Epithelial cell of proximal tubule (primary cell): ENCODE measurements at places on chromosomes 12 and 14.

- peak; percentile 35 for DNase-seq
Observed at GRCh38 chr12:123671876-123672275, 963 bp downstream of the TCTN2 start.

DNA sequence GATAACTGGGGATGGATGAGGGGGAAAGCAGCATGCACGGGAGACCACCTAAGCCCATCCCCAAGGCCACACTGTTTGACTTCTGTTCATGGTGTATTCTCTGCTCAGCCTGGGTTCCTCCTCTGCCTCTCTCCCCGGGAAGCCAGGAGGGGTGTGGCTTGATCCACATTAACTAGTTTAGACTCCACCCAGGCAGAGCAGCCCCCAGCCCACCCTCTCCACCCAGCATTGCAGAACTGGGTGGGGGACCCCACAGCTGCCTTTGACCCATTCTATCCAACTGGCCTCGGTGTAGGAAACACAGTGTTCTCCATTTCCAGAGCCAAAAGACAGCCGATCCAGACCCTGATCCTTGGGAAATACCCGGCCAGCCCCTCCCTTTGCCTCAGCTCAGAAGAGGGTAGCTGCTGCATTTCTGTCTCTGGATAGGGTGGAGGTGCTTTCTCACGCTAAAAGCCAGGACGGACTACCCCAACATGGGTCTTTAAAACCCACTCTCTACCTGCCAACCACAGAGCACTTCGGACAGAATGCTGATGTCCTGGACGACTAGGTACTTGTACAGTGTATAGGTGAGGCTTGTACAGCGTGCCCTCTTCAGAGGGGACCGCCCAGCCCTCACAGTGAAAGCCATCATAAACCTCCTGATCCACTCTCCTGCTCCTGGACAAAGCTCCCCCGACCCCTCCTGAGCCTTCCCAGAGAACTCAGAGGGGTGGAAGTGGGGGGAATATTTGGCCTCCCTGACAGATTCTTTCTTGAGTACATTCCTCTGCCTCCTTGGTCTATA is 9.4 kb downstream of the SPRYD3 start:
- DNase-seq, result no peak

DNA sequence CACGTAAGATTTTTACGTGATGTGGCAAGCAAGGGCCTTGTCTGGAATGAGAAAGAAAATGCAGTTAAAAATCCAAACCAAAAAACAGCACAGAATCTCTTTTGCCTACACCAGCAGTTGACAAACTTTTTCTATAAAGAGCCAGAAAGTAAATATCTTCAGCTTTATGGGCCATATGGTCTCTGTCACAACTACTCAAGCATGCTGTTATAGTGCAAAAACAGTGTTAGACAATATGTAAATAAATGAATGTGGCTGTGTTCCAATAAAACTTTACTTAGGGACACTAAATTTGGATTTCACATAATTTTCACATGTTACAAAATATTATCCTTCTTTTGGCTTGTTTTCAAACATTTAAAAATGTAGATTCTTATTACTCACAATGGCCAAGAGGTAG is 6.2 kb upstream of the ELK3 start:
- no peak for DNase-seq

DNA sequence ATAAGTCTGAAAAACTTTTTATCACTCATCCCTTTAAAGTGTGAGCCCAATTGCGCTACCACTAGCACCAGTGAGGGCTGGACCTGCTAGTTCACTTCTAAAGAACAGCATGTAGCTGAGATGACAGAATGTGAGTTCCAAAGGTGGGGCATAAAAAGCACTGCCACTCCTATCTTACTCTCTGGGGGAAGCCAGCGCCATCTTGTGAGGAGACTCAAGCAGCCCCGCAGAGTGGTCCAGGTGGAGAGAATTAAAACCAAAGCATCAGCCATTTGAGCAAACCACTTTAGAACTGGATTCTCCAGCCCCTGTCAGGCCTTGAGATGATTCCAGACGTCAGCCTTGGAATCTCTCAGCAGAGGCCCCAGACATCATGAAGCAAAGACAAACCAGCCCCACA is 39.9 kb downstream of the TMEM132D start:
- DNase-seq, result no peak

DNA sequence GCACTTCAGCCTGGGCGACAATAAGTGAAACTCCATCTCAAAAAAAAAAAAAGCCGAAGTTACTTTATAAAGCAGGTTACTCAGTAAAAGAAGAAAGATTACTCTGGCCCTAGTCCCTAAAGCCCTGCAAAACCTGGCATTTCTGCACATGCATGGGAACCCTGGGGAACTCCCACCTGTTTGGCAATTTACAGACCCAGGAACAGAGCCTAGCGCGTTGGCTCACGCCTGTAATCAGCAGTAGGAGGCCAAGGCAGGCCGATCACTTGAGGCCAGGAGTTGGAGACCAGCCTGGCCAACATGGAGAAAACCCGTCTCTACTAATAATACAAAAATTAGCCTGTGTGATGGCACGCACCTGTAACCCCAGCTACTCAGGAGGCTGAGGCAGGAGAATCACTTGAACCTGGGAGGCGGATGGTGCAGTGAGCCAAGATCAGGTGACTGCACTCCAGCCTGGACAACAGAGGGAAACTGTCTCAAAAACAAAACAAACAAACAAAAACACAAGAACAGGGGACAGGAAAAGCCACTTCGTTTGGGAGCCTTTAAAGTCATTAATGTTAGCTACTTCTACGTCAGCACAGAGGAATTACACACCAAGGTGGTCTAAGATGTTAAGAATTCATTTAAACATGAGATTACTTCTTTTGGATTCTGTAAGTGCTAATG is 34.1 kb upstream of the SPTSSA start:
- DNase-seq, result no peak

DNA sequence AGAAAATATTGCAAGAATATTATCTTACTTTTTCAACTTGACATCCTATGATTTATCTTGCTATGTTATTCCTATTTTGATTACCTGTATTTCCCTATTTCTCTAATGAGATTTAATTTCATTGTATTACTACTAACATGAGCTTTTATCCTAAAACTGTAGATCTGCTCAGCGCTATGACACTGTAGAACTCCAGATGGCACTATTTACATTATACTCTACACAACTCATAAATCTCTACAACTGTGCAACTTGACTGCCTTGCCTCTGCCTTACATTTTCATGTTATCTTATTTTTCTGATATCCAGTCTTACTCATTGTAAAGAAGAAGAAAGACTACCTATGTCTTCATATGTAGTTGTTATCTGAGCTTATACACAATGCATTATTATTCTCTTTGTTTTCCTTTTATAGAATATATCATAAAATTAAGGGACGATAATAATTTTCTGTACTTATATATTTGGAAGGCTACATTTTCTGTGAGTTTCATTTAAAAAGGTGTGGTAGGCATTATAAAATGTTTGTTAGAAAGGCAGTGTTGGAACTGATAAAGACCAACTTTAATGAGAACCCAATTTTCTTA is 24.1 kb downstream of the NUP37 start:
- no peak for DNase-seq

- no peak for DNase-seq
Observed at GRCh38 chr12:93461503-93461902, 5.8 kb upstream of the MRPL42 start.

- DNase-seq, result no peak
Observed at GRCh38 chr12:52837781-52838608, 3.9 kb upstream of the KRT79 start.

- DNase-seq, result no peak
Observed at GRCh38 chr14:66758031-66758613, 250.2 kb downstream of the GPHN start.

GRCh38 chr12:42473130-42473529 is 116.4 kb downstream of the PRICKLE1 start:
- DNase-seq, result peak; percentile 65

GRCh38 chr12:6201213-6201608 is 1.0 kb downstream of the CD9 start:
- no peak for DNase-seq

DNA sequence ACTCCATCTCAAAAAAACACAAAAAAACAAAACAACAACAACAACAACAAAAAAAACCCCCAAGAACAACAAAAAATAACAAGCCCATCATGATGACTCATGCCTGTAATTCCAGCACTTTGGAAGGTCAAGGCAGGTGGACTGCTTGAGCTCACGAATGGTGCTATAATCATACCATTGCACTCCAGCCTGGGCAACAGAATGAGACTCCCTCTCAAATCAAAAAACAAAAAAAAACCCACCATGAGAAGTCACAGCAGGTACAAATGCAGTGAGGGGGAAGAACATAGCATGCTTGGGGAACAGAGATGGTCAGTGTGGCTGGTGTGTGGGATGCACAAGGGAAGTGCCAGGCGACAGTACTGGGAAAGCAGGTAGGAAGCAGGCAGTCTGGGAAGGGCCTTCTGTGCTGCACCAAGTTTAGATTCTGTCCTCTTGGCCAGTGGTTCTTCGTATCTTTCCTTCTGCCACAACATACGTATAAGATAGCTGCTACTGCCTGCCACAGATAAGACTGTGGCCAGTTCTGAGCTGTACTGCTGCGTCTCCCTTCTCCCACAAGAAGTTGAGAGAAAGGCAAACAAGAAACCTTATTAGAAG is 28.0 kb downstream of the ATG14 start:
- no peak for DNase-seq

DNA sequence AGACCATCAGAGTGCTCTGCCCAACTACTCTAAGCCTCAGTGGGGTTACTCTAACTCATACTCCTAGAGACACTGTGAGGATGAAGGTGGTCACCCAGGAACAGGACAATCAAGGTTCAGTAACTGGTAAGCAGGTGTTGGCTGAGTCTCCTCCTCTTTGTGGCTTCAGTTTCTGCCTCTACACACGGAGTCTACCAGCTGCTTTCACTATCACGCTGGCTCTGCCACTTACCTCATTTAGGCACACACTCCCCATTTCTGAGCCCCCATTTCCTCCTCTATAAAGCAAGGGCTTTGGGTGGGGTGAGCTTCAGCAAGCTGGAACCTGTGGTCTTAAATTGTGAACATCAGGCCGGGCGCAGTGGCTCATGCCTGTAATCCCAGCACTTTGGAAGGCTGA is 7.3 kb upstream of the TCHP start:
- DNase-seq, result no peak

DNA sequence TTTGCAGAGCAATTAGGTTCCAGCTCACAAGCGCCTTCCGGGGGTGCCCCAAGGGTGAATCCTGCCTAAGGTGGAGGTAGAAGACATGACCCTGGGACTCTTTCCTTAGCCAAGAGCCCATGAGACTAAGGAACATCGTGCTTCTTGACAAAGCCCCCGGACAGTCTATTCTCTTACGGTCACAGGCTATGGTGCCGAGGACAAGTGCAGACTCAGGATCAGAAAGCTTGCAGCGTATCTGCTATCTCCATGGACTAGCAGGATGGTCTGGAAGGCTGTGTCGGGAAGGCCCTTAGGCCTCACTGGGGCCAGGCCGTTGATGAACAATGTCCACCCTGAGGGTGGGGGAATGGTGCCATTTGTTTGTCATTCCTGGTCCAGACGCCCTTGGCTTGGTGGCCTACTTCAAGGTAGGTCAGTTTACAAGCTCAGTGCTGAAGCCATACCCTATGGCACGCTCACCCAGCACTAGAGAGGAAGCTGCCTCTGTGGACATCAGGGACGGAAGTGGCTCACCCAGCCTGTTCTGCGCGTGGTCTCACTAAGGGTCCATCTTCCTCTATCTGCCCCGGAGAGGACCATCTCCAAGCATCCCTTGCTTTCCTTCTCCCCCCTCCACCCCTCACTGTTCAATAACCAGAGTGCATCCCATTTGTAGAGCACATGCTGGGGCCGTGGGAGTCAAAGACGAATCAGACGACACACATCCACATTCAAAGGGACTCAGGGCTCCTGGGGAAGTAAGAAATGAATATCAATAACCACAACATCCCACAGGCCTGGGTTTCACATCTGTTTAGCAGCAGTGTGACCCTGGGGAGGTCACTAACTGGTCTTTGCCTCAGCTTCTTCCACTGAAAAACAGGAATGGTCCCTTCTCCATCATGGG is 45.0 kb upstream of the IQSEC3 start:
- DNase-seq, result no peak

- no peak for DNase-seq
Observed at GRCh38 chr14:92199763-92200162, 78.0 kb downstream of the CPSF2 start.

GRCh38 chr14:76754586-76754985 is 6.7 kb upstream of the VASH1 start:
- no peak for DNase-seq

DNA sequence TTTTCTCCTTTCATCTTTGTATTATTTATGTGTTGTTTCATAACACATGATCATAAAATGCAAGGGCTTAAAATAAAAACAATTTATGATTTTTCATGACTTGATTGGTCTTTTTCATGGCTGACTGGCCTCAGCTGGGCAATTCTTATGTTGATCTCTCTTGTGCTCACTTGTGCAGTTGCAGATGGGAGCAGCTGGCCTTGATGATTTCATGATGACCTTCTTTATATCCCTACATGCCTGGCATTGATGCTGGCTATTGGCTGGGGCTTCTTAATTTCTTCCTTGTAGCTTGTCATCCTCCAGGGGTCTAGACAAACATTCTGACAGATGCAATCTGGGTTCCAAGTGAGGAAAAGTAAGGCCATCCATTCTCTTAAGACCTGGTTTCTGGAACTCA is 1832.8 kb upstream of the FLRT2 start:
- DNase-seq, result no peak

- DNase-seq, result no peak
Observed at GRCh38 chr14:26538176-26538575, 59.7 kb downstream of the NOVA1 start.

DNA sequence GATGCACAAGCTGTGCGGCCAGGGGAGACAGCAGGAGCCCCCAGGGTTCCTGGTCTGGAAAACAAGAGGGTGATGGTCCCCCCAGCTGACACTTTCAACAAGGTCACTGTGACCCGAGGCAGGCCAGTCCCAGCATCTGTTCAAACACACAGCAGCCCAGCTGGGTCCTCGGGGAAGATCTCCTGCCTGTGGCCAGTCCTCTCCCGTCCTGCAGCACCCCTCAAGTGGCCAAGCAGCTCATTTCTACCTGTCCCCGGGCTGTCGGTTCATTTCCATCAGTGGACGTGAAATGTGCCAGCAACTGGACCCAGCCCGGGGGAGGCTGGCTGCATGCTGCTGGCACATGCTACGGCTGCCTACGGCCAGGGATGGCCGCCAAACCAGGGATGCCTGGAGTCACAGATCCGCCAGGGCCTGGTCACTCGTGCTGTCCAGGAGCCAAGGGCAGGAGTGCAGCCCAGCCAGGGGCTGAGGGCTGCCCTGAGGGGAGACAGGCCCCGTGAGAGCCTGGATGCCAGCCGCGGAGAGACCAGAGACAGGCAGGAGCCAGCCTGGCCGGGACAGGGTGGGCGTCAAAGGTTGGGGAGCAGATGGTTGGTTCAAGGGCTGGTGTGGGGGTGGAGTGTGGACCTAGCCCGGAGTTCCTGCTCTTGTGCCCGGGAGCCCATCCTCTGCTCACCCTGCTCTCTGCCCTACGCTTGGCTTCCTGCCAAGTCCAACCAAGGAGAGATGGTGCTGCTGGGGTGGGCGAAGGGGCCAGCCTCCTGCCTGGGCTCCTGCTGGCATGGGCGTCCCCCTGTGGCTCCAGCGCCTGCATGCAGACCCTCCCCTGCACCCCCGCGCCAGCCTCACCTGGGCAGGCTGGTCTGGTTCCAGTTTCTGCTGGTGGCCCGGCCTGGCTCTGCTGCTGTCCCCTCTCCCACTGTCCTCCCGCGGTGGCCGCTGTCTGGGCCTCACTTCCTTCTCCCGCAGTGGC is 143.8 kb downstream of the ADGRD1 start:
- DNase-seq, result no peak

GRCh38 chr12:28164644-28165275 is 25.5 kb upstream of the CCDC91 start:
- DNase-seq, result peak; percentile 61

- no peak for DNase-seq
Observed at GRCh38 chr12:26126340-26127284, 1.8 kb upstream of the BHLHE41 start.

- DNase-seq, result no peak
Observed at GRCh38 chr12:26868447-26869103, 35.6 kb upstream of the ITPR2 start.
